ENCODE measurements at places on chromosomes 2 and 18.

- no peak for DNase-seq
Observed at GRCh38 chr2:241049739-241050623, 51.6 kb downstream of the SNED1 start.

DNA sequence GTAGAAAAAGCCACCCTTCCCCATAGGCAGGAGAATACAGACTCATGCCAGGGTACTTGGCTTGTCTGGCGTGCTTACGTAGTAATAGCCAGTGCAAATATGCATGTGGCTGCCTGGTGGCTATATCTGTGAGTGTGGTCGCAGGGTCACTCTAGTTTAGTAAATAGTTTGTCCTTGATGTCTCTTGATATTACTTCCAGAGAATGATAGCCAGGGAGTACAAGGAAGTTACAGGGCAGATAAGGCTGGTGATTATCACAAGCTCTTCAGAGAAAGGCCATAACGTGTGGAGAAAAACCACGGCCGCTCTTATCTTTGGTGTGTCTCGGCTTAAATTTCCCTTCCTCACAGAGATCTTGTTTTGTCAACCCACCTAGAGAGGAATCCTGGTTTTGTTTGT, 54.3 kb upstream of the SLC39A10 start:
- no peak for DNase-seq

GRCh38 chr2:214836568-214836967, 27.1 kb upstream of the BARD1 start:
- no peak for DNase-seq

- DNase-seq: no peak
Observed at GRCh38 chr2:20448246-20448976, 1.5 kb downstream of the RHOB start.

DNA sequence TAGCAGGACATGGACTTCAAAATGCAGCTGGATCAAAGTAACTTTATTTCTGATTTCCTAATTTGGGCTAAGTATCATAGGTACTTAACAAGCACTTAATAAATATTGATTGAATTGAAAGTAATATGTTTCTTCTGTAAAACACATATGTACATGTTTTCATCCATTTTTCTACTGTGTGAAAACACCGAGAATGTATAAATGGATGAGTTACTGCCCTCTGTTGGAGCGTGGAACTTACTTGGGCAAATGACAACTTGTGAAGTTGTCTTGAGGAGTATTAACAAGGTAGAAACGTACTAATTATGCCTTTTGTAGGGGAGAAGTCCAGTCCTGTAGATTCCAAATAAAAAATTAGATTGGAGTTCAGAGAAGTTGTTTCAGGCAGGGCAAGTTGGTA, 87.2 kb downstream of the PHLPP1 start:
- no peak for DNase-seq

DNA sequence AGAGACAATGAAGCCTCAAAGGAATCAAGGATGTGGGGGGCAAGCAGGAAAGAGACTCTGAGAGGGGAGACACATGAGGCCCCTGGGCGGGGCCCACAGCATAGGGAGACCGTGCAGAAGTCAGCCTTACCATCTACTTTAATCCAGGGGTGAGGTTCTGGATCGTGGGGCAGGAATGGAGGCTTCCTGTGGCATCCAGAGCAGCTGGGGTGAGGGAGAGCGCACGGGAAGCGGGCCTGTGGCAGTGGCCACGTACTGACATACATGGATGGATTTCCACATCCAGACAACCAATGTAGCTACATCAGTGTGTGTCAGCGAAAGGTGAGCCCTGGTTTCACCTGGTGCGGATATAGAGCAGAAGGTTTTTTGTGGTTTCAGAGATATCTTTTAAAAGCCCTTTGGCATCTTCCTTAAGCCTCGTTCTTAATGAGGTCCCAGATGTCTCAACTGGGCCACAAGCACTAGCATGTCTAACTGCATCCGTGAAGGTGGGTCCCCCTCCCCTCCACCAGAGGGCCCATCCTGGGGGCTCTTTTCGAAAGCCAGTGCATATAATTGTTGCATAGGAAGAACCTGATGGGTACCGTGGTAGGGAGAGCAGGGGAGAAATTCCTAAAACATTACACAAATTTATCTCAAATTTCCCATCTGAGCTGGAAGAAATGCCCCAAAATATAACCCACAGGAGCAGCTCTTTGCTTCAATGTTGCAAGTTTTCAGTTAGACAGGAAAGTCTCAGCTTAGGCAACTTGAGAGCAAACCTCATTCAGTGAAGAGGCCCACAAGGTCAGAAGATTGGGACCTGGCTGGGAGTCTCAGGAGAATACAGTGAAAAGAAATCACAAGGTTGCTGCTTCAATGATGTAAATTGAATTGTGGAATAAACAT, 90.9 kb downstream of the SP3 start:
- no peak for DNase-seq

- DNase-seq: no peak
Observed at GRCh38 chr2:217462121-217462520, 540.7 kb downstream of the TNS1 start.

GRCh38 chr2:177075254-177075653, 137.3 kb upstream of the HNRNPA3 start:
- DNase-seq: no peak

DNA sequence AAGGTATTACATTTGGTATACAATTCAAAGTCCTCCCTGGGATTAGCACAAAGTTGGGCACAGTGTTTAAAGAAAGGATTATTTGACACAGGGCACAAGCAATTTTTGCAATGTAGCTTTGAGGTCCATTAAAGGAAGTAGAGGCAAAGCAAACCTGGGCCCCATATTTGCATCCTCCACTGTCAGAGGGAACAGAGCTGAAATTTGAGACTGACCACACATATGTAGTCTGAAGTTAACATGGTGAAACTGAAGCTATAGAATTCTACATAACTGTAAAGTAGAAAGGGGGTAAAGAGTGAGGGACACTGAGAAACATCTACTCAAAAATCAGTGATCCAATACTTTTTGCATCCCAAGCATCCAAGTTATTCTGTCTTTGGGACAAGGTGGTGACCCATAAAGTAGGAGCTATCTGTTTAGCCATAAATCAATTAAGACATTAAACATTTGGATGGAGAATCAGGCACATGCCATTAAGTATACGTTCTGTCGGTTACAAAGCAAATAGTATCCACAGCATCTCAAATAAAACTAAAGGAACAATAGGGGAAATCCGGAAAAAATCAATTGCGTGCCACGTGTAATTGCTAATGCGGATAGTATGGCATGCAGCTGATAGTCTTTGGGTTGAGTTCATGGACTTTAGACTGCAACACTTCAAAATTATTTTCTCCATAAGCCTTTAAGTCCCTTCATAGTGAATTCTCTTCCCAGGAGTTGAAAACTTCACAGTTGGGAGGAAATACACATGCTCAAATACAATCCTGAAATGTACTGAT, 72.6 kb downstream of the PLEKHM3 start:
- no peak for DNase-seq

GRCh38 chr18:32598144-32598543, 127.5 kb upstream of the GAREM1 start:
- DNase-seq: no peak

GRCh38 chr2:168456521-168457189, 583 bp downstream of the CERS6 start:
- no peak for DNase-seq

DNA sequence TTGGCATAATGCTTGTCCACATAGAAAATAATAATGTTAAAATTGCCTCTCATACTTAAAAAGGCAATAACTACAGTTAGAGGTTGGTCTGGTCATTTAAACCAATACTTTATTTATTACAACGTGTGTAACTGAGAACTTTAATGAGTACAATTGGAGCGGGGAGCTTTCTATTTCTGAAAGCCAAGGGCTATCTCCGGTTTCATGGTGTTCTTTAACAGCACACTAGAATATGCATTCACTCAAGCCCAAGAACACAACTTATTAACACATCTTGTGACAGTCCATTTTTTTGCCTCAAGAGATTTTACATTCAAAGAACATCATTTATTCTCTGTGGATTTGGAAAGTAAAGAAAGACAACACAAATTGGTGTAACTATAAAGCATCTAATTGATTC, 131.8 kb downstream of the KCNH7 start:
- no peak for DNase-seq

- DNase-seq: no peak
Observed at GRCh38 chr2:115369400-115369799, 927.0 kb downstream of the DPP10 start.

- DNase-seq: no peak
Observed at GRCh38 chr2:108916796-108917421, 72.1 kb downstream of the EDAR start.

- DNase-seq: no peak
Observed at GRCh38 chr18:39909706-39910105, 2045.3 kb upstream of the PIK3C3 start.

DNA sequence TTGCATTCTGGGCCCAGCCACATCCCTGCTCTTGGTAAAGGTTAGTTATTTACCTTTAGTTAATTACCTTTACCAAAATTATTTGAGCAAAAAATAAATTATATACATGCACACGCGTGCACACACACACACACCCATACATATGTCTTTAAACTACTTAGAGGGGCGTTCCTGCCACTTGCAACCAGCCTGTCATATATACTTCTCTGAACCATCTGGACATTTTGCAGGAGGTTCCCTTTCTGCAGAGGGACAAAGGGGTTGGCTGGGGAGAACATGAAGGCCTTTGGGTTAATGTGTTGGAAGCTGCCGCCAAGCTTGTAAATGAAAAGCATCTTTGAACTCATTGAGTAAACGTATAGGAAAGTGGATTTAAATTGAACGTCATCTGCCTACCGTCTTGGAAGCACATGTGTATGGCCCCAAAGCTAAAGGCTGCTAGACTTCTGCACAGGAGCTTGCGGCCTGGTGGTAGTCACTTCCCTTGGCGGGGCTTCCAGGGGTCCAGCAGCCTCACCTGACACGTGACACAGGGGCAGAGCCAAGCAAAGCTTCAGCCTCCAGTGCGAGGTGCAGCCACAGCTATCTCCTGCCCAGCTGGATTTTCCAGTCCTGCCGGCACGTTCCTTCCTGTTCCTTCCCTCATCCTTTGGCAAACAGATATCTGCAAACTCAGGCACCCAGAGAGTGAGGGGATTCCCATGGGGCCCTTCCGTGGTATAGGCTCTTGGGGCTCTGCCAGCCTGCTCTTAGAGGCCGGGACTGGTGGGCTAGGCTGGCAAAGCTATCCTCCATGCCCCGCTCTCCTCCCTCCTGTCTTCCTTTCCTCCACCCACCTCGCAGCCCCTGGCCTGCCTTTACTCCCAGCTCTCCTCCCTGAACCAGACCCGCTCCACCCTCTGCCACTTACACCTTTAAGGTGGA, 46.1 kb downstream of the SERTAD2 start:
- no peak for DNase-seq

- DNase-seq: no peak
Observed at GRCh38 chr2:18907508-18907907, 318.1 kb upstream of the NT5C1B start.

DNA sequence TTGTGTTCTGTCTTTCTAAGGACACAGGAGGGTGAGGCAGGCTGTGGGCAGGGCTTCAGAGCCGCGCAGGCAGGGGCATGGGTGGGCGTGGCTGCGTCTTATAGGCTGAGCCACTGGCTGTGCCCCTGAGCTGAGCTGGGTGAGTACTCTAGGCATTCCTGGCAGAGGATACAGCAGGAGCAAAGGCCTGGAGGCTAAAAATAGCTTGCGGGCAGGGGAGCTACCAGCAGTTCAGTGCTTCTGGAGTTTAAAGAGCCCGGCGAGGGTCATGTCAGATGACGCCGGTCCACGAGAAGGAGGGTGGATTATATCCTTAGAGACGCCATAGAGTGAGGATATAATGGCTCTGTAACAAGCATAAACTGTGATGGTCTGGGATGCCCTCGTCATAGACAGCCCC, 31.5 kb upstream of the PDIA6 start:
- no peak for DNase-seq

DNA sequence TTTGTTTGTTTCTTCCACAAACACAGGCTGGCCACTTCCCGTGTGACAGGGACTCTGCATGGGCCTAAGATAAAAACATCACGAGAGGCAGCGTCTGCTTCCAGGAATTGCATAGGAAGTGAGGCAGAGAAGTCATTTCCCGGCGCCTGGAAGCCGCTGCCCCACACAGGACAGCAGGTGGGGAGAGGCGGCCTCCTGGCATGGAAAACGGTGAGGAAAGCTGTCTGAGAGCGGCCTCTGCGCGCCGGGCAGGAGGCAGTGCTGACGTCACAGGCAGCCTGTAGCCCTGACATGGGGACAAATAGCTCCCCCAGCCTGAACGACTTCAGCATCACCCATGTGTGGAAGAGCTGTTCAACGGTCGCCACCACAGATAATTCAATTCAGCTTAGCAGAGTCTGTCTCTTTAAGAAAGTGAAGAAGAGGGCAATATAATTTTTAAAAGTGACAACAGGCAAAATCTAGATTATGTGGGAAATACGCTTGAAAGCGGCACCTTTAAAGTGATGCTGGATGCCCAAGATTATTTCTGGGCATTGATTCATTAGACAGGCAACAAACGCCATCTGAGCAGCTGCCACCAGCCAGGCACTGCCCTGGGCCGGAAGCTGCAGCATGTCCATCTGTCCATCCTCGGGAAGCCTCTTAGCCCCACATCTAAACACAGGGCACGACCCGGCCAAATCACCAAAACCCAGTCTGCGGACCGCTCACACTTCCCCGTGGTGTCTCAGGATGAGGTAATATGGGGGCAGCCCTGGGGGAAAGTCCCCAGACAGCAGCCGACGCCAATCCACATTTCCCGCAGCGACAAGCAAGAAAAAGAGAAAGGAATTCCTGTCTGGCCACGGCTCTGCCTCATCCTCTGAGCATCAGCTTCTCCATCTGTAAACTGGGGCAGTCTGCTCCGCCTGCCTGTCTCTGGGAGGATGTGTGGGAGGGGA, 138.9 kb downstream of the PXDN start:
- no peak for DNase-seq
